ENCODE measurements at places on chromosomes 1 and 21. TPM values are rescaled to one million over a fixed set of nuclear protein-coding genes. Genes with fewer than 3 reads are reported as not detected.

The LYPD8 gene
- not detected for total RNA-seq

The CFAP107 gene
- total RNA-seq: not detected

The GIPC2 gene
- 2.9 TPM for total RNA-seq

The SYDE2 gene
- 4.2 TPM for total RNA-seq

- H3K27me3 ChIP-seq: peaks cover 8% of the 10 kb centered on the region
- DNase-seq: no peak
- no peak overlapping the region for H3K4me3 ChIP-seq
- no peak overlapping the region for H3K27ac ChIP-seq
- H3K36me3 ChIP-seq: peaks cover 3% of the 10 kb centered on the region
- H3K4me1 ChIP-seq: no peaks in the 10 kb centered on the region
Observed at GRCh38 chr1:2942410-2942809, 78.9 kb upstream of the ACTRT2 start.

GRCh38 chr1:222031318-222031717, 289.4 kb upstream of the DUSP10 start:
- peaks cover 6% of the 10 kb centered on the region for H3K4me1 ChIP-seq
- H3K4me3 ChIP-seq: no peak overlapping the region
- no peak overlapping the region for H3K27ac ChIP-seq
- no peak for DNase-seq
- no peaks in the 10 kb centered on the region for H3K36me3 ChIP-seq
- peaks cover 2% of the 10 kb centered on the region for H3K27me3 ChIP-seq

- no peak overlapping the region for H3K4me3 ChIP-seq
- DNase-seq: no peak
- H3K4me1 ChIP-seq: no peaks in the 10 kb centered on the region
- no peak overlapping the region for H3K27ac ChIP-seq
- H3K36me3 ChIP-seq: no peaks in the 10 kb centered on the region
- H3K27me3 ChIP-seq: peaks cover 3% of the 10 kb centered on the region
Observed at GRCh38 chr1:1144122-1144842, 28.4 kb upstream of the C1orf159 start.
